Activated CD8-positive, alpha-beta T cell treated with anti-CD3 and anti-CD28 coated beads, Interleukin-2, amount 10 ng/mL, durations not matched to agents 7 days and 5 days (primary cell): ENCODE measurements at places on chromosomes 11 and 22. TPM values are rescaled to one million over a fixed set of nuclear protein-coding genes. Genes with fewer than 3 reads are reported as not detected.
A peak's percentile ranks its signal among the peaks of the same experiment; 100 is the strongest.

The C11orf52 gene
- total RNA-seq: not detected

The SMTNL1 gene
- total RNA-seq: not detected

- H3K4me1 ChIP-seq: peaks cover 38% of the 10 kb centered on the region
- peak within 1 kb of the TSS; percentile 75 for H3K27ac ChIP-seq
- peaks cover 19% of the 10 kb centered on the region for H3K36me3 ChIP-seq
- H3K27me3 ChIP-seq: peaks cover 19% of the 10 kb centered on the region
- H3K4me3 ChIP-seq: peak within 1 kb of the TSS; percentile 83
These were observed at the start of gene ACTN3 for GRCh38 chr11:66546368-66546965. ACTN3 (plus strand) TSS chr11:66546903; CDS start chr11:66546938, 35 bp downstream.

- H3K4me3 ChIP-seq: no peak overlapping the region
- no peak overlapping the region for H3K27ac ChIP-seq
- H3K36me3 ChIP-seq: no peaks in the 10 kb centered on the region
- no peaks in the 10 kb centered on the region for H3K4me1 ChIP-seq
- no peaks in the 10 kb centered on the region for H3K27me3 ChIP-seq
These were observed 39.4 kb downstream of the PC start for GRCh38 chr11:66918741-66919140.

GRCh38 chr11:128939591-128939990, 3.1 kb downstream of the TP53AIP1 start:
- no peak overlapping the region for H3K27ac ChIP-seq
- H3K27me3 ChIP-seq: no peaks in the 10 kb centered on the region
- no peaks in the 10 kb centered on the region for H3K4me1 ChIP-seq
- DNase-seq: no peak

DNA sequence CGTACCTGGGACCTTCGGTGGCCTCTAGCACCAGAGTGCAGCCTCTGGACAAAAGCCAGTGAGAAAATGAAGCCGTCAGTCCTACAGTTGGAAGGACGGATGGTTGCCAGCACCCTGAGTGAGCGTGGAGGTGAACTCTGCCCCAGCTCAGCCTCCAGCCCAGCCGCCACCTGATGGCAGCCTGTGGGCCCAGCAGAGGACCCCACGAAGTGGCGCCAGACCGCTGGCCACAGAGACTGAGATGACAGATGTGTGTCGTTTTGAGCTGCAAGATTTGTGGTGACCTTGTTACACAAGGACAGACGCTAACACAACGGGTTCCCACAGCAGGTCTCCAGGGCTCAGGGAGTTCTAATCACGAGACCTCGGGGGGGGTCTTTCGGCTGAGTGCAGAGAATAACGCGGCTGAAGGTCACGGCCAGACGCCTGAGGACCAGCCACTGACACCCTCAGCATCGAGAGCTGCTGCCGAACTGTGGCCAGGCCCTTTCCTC, 75.0 kb downstream of the BRD1 start:
- no peak overlapping the region for H3K4me3 ChIP-seq
- H3K4me1 ChIP-seq: no peaks in the 10 kb centered on the region
- no peak for DNase-seq
- no peak overlapping the region for H3K27ac ChIP-seq
- H3K36me3 ChIP-seq: peaks cover 1% of the 10 kb centered on the region
- H3K27me3 ChIP-seq: peaks cover 2% of the 10 kb centered on the region
